ENCODE measurements at places on chromosomes 12 and 14.
A peak's percentile ranks its signal among the peaks of the same experiment; 100 is the strongest.

DNA sequence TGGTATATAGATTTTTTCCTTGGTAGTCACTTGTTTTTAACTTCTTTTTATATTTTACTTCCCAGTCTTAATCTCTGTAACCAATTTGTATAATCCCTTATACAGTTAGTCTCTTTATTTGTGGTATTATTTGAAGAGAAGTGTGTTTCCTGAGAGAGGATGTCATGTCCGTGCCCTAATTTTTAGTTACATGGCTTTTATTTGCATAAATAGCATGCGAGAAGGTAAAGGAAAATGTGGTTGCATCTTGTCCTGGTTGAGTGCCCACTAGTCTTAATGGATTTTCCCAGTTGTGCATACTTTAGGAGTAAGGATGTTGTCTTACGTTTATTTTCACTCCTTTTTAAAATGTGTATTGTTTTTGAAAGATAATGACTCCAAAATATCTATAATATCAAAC, 27.5 kb downstream of the RAP1B start:
- DNase-seq, result no peak

DNA sequence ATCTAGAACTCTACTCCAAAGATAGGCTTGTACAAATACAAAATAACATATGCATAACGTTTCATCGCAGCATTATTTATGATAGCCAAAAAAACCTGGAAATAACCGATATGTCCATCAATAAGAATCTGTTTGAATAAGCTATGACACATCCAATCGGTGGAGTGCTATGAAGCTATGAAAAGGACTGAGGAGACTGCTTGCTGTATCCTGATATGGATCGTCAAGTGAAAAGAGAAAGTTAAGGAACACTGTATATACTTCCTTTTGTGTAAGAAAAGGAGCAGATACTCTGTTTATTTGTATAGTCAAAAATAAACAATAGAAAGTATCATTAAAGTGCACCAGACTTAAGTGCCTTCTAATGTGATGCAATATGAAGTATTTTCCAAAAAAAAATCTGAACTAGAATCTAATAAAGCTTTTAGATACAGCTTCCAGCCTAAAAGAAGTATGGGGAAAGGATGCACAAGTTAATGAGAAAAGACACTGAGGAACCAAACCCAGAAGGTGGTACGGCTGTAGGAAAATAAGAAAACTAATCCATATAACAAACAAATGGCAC, 645 bp upstream of the KLHDC1 start:
- DNase-seq, result peak; percentile 37

DNA sequence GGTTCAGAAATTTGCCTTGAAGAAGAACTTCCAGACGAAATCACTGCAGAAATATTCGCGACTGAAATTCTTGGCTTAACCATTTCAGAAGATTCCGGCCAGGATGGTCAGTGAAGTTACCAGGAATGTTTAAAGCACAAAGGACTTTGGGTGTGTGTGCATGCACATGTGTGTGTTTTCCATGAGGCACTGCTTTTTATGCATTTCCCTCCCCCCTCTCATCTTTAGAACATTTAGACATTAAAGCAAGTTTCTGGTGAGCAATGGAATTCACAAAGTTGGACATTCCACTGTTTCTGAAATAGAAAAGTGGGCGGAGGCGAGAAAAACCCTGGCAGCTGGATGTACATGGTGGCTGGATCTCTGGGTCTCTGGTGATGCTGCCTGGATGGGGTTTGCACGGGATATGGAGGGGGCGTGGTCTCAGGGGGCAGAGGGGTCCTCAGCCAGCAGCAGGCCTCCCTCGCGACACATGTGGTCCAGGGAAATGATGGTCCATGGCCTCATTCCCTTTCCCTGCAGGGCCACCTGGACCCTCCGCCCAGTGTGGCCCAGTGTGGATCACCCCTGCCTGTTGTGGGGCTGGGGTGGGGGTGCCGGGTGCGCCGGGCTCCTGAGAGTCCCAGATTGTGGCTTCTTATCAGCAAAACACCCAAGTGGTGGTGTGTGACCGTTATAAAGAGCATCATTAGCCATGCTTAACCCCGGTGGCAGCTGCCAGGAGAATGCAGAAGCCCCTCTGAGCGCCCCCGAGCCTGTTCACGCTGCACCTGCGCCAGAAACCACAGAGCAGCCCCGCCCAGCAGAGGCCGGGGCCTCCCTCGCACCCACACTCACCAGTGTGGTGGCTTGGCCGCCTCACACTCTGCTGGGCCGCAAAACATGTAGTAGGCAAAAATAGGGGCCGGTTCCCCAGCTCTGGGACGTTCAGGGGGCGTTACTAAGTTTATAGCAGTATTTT, 17.8 kb upstream of the BCL7A start:
- DNase-seq, result no peak

DNA sequence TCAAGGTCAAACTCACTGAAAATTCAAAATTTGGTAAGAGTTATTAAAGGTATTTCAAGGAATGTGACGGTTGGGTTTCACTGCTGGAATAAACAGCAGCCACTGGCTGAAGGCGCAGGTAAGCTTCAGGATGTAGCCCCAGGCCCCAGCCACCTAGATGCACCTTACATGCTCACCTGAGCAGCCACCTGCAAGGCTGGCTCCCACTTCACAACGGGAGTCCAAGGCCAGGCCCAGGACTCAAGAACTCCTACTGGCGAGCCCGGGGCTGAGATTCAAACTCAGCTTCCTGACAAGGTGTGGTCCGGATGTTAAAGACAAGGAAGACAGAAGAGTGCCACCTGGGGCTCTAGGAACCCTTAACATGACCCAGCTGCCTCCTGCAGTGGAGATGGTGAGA, 78.4 kb downstream of the ITPK1 start:
- no peak for DNase-seq

- DNase-seq, result no peak
These were observed 59.1 kb upstream of the NAP1L1 start for GRCh38 chr12:76143343-76144244.

DNA sequence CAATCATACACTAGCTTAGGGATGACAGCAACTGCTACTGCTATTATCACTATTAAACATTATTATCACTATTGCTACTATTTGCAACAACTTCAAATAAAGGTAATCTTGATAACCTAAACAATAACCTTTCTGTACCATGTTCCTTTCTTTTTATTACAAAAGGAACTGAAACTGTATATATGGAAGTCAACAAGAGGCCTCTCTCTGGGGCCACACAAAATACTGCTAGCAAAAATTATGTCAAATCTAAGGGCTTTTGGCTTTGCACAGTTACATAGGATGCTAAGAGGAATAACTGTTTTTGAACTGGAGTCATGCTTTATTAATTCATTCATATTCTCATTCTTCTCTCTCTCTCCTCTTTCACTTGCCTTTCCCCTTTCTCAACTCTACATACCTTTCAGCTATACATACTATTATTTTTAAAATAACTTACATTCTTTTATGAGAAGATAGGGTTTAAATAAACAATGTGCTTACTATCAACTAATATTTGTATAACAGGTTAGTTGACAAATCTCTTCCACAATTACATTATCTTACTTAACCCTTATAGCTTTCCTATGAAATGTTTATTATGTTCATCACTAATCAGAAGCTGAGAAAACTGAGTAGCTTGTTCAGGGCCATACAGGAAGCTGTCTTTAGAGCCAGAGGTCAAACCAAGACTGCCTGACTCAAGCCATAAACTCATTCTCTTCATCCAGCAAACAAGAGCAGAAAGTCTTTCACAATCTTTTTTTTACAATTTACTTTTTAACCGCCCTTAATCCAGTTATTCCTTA, 25.7 kb downstream of the SPTSSA start:
- DNase-seq, result peak; percentile 88
